ENCODE measurements at places on chromosomes 7 and 10. TPM values are rescaled to one million over a fixed set of nuclear protein-coding genes. Genes with fewer than 3 reads are reported as not detected.

Gene CAMK2B
- 0.27 TPM for total RNA-seq

Gene FBXL13
- total RNA-seq = 0.29 TPM

Gene FAM241B
- total RNA-seq = 10.0 TPM

Gene DYNC1I1
- total RNA-seq = not detected

Gene CRYGN
- total RNA-seq = not detected

Gene ABCC2
- total RNA-seq = 2.2 TPM

Gene TMEM270
- not detected for total RNA-seq

Gene SLC39A12
- total RNA-seq = not detected
